ENCODE measurements at places on chromosomes 11 and 22. TPM values are rescaled to one million over a fixed set of nuclear protein-coding genes. Genes with fewer than 3 reads are reported as not detected.

DNA sequence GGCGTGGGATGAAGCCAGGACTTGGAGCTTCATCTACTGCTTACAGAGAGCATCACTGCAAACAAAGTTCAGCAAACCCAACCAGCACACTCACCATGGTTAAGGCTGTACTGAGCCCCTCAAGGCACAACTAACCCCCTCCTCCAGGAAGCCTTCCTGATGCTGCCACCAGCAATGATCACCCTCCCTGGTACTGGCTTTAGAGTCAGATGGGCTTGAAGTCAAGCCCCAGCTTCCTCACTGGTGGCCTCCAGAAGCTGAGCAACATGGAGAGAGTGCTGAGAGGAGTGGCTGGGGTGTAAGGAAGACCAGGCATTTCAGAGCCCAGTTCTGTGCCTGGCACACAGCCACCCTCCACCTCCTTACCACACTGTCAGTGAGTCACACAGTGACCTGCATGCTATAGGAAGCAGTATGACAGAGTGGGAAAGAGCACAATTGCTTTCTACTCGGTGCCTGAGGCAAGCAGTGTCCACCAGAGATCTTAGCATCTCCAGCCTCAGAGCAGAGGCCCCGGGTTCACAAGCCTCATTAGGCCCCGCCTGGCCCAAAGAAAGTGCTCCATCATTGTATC lies 24.7 kb upstream of the BAIAP2L2 start:
- no peak for DNase-seq

- DNase-seq, result no peak
Measured at GRCh38 chr11:70233511-70233934, 30.4 kb downstream of the FADD start.

- DNase-seq, result peak; percentile 71
Measured at GRCh38 chr11:92226331-92227229, 2.0 kb downstream of the FAT3 start.

DNA sequence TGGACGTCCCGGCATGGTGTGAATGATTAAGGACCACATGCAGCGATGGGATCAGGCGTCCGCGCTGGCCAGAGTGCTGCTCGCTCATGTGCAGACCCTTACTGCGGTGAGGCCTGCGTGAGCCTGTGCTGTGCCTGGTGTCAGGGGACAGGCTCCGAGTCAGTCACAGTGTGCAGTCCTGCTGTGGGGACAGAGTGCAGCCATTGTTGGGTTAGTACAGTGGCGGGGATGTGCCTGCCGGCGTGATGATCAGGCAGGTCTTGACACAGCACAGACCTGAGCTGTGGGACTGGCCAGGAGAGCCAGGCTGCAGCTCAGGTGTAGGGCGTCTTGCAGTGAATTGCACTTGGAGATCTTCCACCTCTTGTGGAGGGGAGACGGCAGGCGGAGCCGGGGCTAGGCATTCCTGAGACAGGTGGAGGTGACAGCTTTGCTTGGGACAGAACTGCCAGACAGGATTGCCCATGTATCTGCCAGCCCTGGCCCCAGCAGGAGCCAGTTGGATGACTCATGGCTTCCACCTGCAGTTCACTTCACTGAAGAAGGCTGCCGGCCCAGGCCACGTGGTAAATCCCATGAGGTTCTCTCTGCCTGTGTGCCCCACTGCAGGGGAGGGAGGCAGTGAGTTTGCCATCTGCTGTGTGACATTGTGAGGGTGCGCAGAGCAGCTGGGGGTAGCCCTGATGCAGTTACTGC lies 17.3 kb downstream of the TRMU start:
- DNase-seq, result no peak

GRCh38 chr22:24096758-24097115 lies 84.5 kb upstream of the SUSD2 start:
- no peak for DNase-seq

DNA sequence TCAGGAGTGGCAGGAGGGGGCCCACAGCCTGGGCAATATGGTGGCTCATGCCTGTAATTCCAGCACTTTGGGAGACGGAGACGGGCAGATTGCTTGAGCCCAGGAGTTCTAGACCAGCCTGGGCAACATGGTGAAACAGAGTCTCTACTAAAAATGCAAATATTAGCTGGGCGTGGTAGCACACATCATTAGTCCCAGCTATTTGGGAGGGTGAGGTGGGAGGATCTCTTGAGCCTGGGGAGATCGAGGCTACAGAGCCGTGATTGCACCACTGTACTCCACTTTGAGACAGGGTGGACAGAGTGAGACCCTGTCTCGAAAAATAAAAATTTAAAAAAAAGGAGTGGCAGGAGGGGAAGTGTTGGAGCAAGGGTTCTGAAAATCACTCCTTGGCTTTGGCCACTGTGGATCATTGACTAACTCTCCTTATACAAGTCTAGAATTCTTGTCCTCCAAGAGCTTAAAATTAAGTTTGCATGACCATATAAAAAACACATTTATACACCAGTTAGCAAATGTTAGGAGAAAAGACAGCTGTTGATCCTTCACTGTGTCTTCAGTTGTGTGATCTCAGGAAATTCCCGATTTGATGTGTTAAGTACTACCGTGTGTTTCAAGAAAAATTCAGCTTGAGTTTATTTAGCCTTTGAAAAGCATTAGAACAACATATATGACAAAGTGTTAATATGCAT lies 2.3 kb upstream of the WEE1 start:
- no peak for DNase-seq

DNA sequence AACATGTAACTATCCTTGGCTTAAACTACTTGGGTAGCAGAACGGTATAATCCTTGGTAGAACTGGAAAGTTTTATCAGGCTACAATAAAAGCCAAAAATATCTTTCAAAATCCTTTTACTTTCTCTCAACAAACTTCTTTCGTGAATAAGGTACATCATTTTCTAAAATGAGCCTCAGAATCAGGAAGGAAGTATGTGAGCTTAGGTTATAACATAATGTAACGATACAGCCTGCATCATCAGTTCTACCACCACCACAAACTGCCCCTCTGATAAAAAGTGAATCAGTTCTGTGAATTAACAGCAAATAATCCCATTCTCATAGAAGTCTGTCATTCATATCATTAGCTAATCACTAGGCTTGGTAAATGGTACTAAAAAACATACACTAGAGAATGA lies 244.3 kb downstream of the SBF2 start:
- DNase-seq, result no peak

DNA sequence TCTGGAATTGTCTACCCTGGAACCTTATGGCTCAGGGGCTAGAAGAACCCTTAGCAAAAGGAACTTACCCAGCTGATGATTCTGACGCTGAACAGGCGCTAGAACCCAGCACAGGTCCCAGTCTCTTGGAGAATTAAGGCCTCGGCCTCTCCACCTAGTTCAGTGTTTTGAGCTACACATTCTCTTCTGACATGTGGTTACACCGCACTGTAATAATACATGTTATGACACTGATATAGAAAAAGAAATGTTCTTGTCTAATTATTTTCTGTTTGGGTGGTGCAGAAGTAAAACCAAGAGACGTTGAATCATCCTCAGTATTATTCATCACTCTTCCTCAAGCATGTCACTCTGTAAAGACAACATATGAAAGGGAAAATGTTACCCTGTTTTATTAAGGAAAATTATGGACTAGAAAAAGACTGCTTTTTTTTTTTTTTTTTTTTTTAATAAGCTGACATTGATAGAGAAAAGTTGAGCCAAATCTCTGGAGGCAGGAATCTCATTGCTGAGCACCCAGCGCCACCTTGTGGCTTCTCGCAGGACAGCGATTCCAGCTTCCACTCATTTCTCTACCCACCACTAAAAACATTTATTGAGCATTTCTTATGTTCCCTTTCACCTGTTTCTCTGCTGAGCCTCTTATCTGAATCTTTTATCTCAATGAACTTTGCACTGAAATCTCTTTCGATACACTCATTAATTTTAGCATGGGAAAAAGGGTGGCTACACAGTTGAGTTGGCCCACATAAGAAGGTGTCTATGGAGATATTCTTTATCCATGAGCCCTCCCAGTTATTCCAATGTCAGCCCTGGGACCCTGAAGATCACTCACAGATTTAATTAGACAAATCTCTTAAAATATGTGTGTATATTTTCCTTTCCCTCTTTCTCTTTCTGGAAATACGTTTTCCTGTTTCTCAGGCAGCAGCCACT lies 12.6 kb upstream of the APLNR start:
- DNase-seq, result peak; percentile 63

GRCh38 chr11:1763796-1764661 lies at the start of gene CTSD:
Gene CTSD (minus strand): TSS chr11:1763927. CDS start chr11:1763859, 68 bp downstream.
- DNase-seq, result peak; percentile 91

- DNase-seq, result peak; percentile 82
Measured at GRCh38 chr11:14905104-14906033, 13.3 kb upstream of the CYP2R1 start.

DNA sequence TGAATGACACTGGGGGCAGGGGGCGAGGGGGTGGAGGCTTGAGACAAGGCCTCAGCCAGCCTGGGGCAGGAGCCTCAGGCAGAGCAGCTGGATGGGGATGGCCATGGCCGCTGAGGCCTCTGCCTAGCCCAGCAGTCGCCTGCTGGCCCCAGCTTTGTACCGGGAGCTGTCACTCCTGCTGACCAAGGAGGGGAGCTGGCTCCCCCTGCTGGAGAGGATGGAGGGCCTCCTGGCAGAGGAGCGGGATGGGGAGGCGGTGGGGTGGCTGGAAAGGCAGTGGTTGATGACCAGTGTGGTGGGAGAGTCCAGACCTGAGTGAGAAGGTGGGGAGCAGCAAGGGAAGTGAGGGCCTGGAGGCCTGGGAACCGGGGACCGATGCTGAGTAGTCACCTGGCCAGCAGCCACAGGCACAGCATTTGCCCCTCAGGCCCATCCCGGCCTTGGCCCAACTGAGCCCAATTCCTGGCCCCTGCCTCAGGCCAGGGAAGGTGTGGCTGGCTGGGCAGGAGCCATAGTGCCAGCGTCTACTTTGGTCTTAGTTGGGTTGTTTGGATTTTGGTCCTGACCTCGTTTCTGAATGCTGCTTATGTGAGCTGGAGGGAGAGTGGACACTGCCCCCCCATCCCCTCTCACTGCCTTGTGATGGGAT lies 6.0 kb upstream of the SUSD2 start:
- peak; percentile 74 for DNase-seq

- no peak for DNase-seq
Measured at GRCh38 chr11:99887481-99887880, 799.6 kb upstream of the ARHGAP42 start.

DNA sequence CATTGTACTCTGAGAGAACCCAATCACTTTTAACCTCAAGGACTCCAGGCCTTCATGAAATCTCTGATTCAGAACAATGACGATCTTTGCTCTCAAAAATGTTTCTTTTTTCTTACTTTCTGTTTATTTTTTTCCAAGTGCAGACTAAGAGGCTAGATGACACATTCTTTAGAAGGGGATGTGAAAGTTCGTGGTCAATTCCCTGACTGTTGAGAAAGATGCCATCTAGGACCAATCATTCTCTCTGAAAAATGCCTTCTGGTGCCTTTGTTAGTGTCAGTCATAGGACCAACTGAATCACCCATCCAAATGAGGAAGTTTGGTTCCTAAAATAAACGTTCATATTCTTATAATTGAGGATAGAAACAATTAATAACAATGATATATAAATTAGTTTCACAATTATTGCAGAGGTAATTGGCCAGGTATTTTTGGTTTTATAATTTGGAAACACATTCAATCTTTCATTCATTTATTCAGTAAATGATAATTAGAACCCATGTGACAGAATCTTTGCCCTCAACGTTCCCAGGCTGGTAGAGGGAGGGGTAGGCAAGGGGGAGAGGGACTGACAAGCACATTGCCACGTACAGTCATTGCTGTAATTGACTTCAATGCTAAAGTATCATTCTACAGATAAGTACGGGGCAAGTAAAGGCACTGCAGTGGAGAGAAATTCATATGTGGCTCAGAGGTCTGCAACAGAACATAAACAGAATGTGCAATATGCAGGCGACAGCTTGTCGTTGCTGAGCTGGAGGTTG lies 333.4 kb upstream of the MPPED2 start:
- DNase-seq, result no peak

GRCh38 chr11:96035031-96035739 lies 111.3 kb upstream of the MTMR2 start:
- no peak for DNase-seq

DNA sequence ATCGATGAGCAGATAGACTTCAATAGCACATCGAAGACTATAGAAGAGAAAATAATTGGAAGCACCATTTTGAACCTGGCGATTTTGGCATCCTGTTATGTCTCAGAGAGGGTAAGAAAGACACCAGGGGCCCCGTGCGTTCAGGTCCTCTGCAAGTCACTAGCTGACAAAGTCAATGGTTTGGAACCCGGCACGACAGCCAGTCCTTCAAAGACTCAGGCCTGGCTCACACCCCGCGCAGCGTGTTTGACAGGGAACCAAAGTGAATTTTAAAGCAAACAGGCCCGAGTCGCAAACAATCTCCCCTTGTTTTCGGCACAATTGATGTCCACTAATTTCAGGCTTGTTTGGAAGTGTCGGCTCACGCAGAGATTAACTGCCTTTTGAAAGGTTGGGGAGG lies 716.6 kb downstream of the BRD1 start:
- DNase-seq, result no peak

- no peak for DNase-seq
Measured at GRCh38 chr11:35050541-35050995, 88.4 kb upstream of the CD44 start.

- no peak for DNase-seq
Measured at GRCh38 chr11:131371791-131372104, 1.3 kb downstream of the NTM start.

- peak; percentile 75 for DNase-seq
Measured at GRCh38 chr11:20158597-20159257, 1.5 kb downstream of the DBX1 start.

- DNase-seq, result no peak
Measured at GRCh38 chr11:87338046-87338639, 300.4 kb downstream of the TMEM135 start.

- DNase-seq, result no peak
Measured at GRCh38 chr22:42949159-42949558, 65.8 kb downstream of the PACSIN2 start.

GRCh38 chr11:101860696-101861427 lies 53.9 kb upstream of the CEP126 start:
- DNase-seq, result peak; percentile 54

GRCh38 chr11:74162681-74163467 lies 7.9 kb downstream of the C2CD3 start:
- DNase-seq, result no peak

GRCh38 chr11:116641561-116642045 lies 131.2 kb downstream of the BUD13 start:
- peak; percentile 78 for DNase-seq

DNA sequence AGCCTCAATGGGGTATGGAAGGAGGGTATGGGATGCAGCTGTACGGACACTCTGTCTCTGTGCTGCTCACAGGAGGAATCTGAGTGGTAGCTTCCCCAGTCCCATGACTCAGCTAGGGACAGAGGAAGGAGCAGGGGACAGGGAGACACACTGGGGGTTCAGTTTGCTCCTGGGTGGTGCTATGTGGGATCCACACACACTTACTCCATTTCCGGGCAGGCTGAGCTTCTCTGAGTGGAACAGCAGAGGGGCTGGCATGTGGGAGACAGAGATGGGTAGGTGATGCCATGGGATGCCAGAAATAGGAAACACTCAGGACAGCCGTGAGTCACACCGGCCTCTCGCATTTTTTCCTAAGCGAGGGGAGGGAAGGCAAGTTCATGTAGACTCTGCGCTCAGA lies 59.2 kb upstream of the KIRREL3 start:
- no peak for DNase-seq

GRCh38 chr22:49462291-49462690 lies 365.4 kb downstream of the BRD1 start:
- DNase-seq, result no peak

MCHR1 gene
- not detected for polyA plus RNA-seq

VPREB3 gene
- 1.3 TPM for polyA plus RNA-seq

ZNF202 gene
- polyA plus RNA-seq, result 4.5 TPM

LRRC74B gene
- not detected for polyA plus RNA-seq

SCN4B gene
- 1.4 TPM for polyA plus RNA-seq

PGA5 gene
- polyA plus RNA-seq, result not detected

SHANK2 gene
- polyA plus RNA-seq, result 4.0 TPM

CRACR2B gene
- 16.5 TPM for polyA plus RNA-seq

SLC22A6 gene
- 362 TPM for polyA plus RNA-seq
